Stimulated activated CD4-positive, alpha-beta T cell treated with anti-CD3 and anti-CD28 coated beads, TNF-alpha, amount 100 ng/mL, for 24 hours (primary cell): ENCODE measurements at places on chromosomes 12 and 14.

DNA sequence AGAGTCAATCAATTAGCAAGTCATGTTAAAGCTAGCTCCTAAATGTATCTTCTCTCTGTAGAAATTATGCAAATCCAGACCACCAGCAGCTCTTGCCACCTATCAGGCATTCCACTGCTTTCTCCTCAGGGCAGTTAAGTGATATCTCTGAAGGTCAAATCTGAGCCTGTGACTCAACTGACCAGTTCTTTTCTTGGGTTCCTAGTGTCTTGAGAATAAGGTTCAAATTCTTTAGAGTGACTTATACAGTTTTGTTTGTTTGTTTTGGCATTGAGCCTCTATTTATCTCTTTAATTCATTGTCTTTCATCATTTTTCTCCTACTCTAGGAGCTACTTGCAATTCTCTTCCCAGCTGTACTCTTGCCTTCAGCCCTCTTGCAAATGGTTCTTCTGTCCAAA is 2.5 kb upstream of the LRIG3 start:
- no peak for DNase-seq

- DNase-seq = no peak
Observed at GRCh38 chr12:15717940-15718567, 71.1 kb downstream of the EPS8 start.

DNA sequence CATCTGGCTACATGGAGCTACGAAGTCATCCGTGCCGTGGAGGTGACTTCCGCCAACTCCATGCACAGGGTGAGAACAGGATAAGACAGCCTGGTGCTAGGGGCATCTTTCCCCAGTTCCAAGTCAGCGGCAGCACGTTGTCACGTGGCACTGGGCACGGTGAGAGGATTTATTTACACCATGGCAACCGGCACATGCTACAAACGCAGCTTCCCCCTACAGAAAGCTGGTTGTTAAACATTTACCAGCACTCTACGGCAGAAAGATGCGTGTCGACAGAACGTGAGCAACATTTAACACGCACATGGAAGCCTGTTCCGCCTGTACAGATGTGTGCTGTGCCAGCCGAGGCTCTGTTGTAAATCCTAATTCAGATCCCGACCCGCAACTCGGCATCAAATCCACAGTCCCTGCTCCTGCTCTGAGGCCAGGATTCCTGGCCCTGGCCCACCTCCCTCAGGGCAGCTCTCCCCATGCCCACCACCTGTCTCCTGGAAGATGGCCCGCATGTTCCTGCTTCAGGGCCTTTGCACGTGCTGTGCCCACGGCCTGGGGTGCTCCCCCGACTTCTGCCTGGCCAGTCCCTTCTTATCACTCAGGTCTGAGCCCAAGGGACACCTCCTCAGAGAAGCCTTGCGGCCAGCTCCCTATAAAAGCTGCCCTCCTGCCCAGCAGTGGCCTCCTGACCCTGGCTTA is 114.1 kb downstream of the RFLNA start:
- no peak for DNase-seq

GRCh38 chr14:103910984-103911383 is 17.3 kb upstream of the TDRD9 start:
- no peak for DNase-seq

- DNase-seq = no peak
Observed at GRCh38 chr14:58824796-58825195, 187.0 kb downstream of the DACT1 start.

DNA sequence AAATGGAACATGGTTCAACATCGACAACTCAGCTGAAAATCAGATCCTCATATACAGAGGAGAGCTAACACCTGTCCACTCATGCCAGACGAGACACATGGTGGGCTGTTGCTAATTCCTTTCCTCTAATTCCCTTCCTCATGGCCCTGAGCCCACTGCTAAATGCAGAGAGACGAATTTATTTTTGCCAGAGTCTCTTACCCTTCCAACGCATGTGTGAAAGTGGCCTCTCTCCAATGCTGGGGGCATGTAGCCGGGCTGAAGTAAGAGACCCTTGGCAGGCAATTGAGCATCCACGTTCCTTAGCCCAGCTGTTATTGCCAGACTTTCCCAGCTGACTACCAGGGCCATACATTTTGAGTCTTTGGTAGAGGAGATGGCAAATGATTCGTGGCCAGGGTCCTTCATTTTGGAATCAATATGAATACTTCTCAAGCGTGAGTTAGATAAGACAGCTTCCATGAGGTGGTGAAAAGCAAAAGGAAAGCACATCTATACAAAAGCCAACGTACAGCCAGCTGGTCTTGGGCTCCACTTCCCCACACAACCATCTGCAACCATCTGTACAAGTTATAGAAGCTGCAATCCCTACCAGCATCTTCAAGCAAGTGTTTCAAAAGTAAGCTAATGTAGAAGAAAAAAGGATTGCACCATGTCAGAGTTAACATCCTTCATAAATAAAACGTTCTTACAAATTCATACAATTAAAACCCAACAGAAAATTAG is 28.6 kb downstream of the CORO1C start:
- DNase-seq = no peak

DNA sequence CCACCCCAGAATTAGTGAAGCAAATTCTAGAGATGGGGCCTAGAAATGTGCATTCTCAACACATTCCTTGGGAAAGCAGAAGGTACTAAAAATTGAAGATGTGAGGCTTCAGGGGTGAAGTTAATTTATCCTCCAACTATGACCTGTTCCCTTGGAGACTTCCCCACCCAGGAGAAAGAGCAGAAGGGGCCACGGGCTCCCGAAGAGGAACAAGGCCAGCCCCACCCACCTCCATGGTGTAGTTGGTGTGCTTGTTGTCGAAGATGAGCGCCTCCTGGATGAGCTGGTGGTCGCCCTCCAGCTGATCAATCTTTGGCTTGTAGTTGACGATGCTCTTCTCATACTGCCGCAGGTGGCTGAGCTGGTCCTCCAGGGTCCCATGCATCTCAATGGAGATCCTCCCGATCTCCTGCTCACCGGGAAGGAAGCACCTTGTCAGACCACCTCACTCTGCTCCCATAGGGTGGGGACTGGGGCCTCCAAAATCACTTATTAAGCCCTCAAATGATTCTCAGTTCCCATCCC is 87.8 kb upstream of the ZFP36L1 start:
- DNase-seq = no peak

GRCh38 chr12:99027461-99027860 is 382.4 kb downstream of the APAF1 start:
- DNase-seq = no peak

DNA sequence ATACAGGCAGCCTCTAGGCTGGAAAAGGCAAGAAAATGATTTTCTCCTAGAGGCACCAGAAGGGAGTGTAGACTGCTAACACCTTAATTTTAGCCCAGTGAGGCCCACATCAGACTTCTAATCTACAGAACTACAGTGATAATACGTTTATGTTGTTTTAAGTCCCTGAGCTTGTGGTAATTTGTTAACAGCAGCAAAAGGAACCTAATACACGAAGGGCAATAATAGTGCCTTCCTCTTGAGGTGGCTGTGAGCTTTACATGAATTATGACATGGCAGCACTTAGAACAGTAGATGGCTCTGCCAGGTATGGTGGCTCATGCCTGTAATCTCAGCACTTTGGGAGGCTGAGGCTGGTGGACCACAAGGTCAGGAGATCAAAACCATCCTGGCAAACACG is 118.8 kb downstream of the ZNF664 start:
- no peak for DNase-seq
